ENCODE measurements at places on chromosomes 7 and 10.

DNA sequence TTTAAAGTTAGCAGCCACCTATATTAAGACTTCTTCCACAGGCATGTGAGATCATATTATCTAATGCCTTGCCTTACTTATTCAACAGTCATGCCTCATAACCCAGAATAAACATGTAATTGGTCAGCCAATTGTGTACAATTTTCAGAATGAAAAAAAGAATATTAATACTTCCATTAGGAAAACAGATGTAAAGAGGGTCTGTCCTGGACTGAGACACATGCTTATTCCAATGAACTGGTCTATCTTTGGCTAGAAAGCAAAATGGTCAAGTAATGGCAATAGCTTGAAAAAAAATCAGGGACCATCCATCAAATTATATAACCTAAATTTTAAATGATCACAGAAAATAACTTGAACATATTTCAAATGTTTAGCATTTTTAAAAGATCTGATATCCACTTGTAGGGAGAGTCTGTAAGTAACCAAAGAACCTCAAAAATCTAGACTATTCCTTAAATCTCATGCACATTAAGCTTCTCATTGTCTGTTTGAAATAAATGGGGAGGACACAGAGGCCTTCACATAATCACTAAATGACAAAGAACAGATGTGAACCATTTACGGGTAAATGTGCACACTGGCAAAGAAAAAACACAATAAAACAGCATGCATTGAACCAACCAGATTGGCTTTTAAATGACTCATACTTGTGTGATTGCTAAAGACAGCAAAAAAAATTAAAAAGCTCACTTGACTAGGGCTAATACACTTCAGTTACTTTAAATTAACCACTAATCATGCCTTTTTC lies 568.8 kb upstream of the PCDH15 start:
- no peak for DNase-seq

GRCh38 chr7:44398511-44398911 lies 73.1 kb upstream of the CAMK2B start:
- no peak for DNase-seq

DNA sequence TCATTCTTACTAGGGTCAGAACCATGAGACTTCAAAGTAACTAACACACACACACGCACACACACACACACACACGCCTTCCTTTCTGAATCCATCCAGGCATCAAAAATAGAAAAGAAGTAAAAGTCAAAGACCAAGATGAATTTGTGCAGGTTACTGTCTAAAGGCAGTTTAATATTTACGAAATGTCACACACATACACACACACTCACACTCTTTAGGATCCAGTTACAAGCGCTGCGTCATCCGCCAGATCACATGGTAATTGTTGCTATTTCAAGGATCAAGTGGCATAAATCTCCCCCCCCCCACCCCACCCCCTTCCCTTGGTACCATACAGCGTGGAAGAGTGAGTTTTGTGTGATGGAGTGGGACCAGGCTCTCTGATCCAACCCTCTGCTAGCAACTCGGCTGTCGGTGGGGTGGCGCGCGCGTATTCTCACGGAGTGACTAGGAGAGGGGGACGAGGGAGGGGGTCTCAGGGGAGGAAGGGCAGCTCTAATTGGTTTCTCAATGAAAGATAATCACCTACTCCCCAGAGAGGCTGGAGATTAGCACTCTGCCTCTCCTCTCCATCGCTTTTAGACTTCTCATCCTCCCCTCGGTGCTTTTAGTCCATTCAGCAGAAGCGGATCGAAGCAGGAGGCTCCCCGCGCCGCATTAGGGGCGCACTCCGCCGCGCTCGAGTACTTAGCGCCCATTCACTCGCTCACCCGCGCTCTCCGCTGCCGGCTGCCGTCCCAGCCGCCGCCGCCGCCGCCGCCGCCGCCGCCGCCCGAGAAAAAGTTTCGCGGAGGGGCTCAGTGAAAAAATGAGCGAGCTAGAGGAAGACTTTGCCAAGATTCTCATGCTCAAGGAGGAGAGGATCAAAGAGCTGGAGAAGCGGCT lies 83.5 kb upstream of the PRKG1 start:
- no peak for DNase-seq

GRCh38 chr10:122782911-122783310 lies 62.7 kb downstream of the CUZD1 start:
- DNase-seq = no peak

GRCh38 chr7:157211690-157212089 lies 73.0 kb downstream of the UBE3C start:
- DNase-seq = no peak

All from activated naive CD4-positive, alpha-beta T cell (primary cell).